ENCODE measurements at places on chromosomes 5 and 9. TPM values are rescaled to one million over a fixed set of nuclear protein-coding genes. Genes with fewer than 3 reads are reported as not detected.
A peak's percentile ranks its signal among the peaks of the same experiment; 100 is the strongest.

The AQP7 gene
- not detected for total RNA-seq

The FBP1 gene
- not detected for total RNA-seq

The LECT2 gene
- total RNA-seq, result not detected

The COL23A1 gene
- total RNA-seq, result not detected

The TEX53 gene
- not detected for total RNA-seq

The DBH gene
- total RNA-seq, result not detected

The NTNG2 gene
- total RNA-seq, result not detected

The DAPK1 gene
- total RNA-seq, result 84.9 TPM

DNA sequence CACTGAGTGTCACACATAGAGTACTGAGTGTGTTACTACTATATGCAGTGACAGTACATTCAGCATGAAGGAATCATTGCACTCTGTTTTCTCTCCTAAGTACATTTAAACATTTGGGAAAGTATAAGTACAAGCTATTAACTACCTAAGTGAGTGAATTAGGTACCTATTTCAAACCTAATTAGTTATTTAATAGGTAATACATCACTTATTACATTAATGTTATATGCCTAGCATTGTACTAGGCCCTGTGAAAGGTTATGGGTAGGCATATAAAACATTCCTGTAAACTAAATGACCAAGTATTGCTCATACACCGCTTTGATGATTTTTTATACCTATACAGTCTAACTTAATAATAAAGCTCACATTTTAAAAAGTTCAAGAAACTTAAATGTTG lies 25.7 kb upstream of the PPP3R2 start:
- no peak for DNase-seq

DNA sequence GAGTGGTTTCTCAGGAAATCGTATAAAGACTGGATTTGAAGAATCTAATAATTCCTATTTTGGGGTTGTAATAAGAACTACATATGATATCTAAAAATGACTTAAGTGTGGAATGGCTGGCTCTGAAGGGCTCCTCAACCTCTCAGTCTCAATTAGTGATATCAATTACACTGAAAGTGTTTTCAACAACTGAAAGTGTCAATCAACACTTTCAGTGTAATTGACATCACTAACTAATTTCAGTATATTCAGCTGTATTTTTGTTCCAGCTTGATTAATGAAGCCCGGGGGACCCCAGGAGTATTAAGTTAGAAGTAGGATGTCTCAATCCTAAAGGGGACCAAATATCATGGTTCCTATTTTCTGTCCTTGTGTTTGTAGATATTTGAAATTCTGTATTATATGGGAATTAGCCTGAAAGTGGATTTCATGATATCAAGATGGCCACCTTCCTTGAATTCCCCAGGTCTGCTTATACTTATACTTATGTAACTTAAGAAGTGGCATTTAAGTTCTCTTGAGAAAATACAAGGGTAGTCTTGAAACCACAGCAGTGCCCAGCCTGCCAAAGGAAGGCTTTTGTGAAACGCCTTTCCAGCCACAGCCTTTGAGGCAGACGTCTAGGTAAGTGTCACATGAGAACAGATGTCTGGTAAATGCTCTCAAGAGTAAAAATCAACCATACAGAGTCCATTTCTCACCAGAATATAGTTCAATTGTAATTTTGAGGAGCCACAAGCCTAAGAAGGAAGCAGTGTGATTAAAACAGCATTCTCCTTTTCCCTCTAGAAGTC lies 4.6 kb downstream of the BASP1 start:
- DNase-seq, result no peak

GRCh38 chr9:109036744-109037680 lies 23.7 kb upstream of the CTNNAL1 start:
- DNase-seq, result peak; percentile 28

GRCh38 chr5:59462956-59463355 lies 430.6 kb downstream of the PDE4D start:
- DNase-seq, result no peak

GRCh38 chr5:54178207-54178606 lies 132.2 kb downstream of the ARL15 start:
- no peak for DNase-seq

DNA sequence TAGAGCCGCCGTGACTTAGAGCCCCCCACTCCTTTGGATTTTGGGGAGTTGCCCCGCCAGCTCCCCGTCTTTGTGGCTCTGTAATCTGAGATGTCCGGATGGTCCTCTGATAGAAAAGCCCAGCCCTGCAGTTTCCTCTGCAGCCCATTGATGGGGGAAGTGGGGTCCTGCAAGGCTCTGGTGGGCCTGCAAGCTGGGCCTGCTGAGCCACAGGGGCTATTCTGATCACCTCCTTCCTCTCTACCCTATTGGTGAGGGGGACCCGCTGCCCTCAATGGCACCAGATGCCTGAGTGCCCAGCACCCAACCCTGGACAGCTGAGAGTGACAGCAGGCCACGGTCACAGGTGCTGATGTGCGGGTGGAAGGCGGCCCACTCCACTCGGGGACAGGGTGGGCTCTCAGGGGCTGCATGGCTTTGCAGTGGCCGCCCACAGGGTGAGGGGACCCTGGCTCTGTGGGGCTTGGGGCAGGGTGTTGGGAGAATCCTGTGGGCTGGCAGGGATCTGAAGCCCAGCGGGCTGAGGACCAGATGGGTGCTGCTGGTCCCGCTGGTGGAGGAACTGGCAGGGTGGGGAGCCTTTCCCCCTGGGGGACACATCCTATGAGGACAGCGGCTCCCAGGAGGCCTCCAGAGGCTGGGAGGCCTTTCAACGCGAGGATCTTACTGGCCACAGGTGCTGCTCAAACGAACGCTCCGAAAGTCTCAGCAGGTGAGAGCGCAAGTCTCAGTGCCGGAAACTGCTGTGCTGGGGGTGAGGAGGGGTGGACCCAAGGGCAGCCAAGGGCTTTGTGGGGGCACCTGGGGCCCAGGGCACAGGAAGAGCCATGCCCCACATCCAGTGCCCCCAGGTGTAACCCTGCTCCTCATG lies 30.0 kb upstream of the LPCAT1 start:
- no peak for DNase-seq

- DNase-seq, result peak; percentile 9
Measured at GRCh38 chr9:116383133-116383532, 229.5 kb downstream of the PAPPA start.

DNA sequence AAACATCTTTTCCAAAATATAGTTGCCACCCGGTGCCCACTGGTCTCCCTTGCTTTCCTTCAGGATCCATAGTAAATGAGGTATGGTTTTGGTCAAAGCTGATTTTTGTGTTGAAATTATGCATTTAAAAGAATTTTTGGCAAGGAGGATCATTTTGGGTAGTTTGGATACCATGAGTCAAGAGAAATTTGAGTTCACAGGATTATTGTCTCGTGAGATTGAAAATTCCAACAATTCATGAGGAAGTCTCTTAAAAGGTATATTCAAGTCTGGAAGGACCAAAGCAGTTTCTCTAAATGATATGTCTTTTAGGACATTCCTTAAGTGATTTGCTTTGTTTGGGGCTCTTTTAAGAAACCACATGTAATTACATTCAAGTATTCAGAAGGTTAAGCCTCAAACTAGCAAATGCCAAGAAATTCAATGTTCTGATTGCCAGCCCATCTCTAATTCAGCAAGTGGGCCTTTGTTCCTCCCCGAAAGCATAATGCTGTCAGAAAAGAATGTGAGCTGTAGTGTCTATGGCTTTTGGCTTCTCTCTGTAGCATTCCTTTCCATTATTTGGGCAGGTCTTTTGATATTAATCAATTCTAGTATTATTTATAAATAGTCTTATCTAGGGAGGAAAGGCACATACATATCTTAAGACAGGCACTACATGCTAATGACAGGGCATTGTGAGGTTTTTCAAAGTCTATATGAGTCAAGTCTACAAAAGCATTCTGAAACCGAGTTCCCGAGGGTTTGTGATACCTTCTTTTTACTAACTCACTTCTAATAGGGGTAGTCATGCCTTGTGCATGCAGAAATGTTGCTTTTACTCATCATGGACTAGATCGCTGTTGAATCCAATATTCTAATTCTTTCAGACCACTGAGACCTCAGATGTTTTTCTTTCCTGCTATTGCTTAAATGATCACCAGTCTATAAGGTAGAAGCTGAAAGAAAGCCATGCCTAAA lies 453.9 kb downstream of the ENC1 start:
- DNase-seq, result peak; percentile 48

GRCh38 chr5:25550793-25551192 lies 906.0 kb upstream of the CDH10 start:
- no peak for DNase-seq

GRCh38 chr9:133374612-133375115 lies 1.2 kb downstream of the SURF4 start:
- peak; percentile 50 for DNase-seq

DNA sequence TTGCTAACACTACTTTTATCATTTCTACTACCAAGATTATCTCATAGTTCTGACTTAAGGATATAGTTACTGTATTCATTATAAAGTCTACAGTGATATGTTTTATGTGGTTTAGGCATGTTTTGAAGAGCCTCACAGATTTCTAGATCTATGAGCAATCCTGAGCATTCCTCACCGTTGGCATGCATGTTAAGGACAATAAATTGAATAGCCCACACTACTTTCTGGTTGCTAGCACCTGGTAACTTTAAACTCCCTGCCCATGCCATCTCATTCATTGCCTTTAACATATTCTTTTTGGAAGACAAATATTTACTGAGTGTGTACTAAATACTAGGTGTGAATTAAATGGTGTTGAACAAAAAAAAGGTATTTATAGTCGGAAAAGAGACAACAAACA lies 868.1 kb upstream of the CDH9 start:
- no peak for DNase-seq

Measured in SJSA1 (cell line).